ENCODE measurements at places on chromosomes 1 and 21.
A peak's percentile ranks its signal among the peaks of the same experiment; 100 is the strongest.

DNA sequence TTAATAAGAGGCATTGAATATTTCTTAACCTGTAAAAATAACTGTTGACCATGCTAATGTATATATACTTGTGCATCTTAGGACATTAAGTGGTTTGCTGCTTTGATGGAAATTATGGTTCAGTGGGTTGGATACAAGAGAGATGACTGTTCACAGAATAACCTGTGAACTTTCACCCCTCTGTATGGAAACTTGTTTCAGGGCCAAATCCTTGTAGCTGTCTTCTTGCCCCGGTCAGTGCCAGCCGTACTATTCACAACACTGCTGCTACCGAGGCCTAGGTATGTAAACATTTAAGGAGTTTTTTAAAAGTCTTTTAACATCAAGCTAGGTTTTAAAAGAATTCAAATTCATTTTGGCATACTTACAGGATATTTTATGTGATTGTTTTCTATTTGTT, 16.1 kb downstream of the DONSON start:
- DNase-seq, result no peak

GRCh38 chr1:238991765-238992495, 394.4 kb upstream of the CHRM3 start:
- no peak for DNase-seq

GRCh38 chr1:13760921-13761320, 60.9 kb downstream of the PRDM2 start:
- DNase-seq, result no peak

DNA sequence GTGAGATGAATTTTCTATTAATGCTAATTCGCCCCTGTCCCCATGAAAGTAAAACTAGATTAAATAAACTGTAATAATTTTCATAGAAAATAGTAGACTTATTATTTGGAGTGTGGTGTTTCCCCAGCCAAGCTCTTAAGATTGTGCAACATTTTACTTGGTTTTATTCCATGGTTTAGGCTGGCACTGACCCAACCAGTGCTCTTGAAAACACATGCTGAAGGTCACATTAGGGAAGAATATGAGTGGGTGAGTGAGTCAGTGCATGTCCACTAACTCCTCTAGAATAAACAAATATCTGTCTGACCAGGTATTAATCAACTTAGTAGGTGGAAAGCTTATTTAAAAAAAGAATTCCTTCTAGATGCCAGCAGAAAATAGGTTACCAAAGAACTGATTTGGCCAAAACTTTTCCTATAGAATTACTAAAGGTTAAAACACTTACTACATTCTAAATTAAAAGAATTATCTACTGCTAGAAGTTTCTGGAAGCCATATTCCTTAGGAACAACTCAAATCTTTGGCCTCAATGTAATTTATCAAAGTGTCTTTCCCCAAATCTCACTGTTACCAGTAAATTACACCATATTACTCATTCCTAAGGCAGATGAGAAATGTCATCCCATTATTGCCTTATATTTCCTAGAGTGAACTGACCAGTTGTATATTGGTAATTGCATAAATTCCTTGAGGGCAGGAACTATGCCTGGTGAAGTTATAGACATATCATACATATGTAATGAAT, 89.7 kb upstream of the RGS1 start:
- DNase-seq, result peak; percentile 41

DNA sequence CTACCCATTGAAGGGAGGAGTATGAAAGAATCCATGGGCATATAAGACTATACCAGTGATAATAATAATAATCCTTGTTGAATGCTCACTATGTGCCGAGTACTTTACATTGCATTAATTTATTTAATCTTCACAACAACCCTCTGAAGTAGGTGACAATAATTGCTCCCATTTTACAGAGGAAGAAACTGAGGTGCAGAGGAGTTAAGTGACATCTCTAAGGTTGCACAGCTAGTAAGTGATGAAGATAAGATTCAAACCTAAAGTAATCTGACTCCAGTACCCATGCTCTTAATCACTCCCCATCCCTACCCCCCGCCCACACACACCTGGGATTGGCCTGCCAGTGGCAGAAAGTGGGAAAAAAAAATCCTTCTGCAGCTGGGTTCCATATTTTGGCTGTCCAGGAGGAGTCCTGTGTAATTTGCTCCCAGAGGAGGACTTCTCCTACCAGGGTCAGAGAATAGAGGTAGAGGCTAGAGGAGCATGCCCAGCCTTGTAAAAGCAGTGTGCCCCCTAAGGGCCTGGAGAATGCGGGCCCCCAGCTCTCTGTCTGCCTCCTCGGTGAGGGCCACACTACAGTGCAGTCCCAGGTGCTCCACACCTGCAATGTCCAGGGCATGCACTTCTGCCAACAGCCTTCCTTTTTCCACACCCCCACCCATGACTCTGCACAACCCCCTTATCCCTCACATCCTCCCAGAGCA, 57.8 kb downstream of the TMEM53 start:
- DNase-seq, result no peak

DNA sequence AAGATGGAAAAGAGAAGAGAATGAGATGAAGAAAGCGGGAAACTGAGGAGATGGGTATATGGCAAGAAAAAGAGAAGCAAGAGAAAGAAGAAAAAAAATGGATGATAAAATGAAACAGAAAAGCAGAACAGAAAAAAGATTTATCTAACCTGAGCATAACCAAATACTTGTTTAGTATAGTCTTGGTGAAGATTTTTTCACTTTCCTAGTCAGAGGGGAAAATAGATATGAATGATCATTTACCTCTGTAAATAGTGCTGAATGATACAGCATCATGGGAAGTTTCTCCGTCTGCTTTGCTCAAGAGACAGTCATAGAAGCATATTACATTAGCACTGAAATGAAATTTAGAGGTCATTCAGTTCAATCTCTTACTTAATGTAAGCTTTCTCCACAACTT, 36.1 kb upstream of the PLPPR4 start:
- no peak for DNase-seq

- DNase-seq, result no peak
These were observed 37.0 kb upstream of the ATP2B4 start for GRCh38 chr1:203589595-203589994.

DNA sequence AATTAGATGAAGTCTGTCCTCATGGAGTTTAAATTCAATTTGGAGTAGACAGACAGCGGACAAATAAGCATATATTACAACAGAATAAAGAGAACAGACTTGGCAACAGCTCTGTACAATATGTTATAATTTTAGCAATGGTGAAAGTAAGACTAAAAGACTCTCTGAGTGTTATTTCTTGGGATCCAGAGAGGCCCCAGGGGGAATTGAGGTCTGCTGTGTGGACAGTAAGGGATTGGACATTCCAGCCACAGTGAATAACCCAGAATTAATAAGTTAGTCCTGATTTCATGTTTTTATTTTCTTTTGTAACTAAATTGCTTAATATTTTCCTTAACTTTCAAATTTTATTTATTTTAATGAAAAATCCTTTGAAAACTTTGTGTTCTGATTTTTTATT, 101.7 kb downstream of the PATJ start:
- no peak for DNase-seq

GRCh38 chr1:246004301-246004700, 502.8 kb downstream of the SMYD3 start:
- no peak for DNase-seq

DNA sequence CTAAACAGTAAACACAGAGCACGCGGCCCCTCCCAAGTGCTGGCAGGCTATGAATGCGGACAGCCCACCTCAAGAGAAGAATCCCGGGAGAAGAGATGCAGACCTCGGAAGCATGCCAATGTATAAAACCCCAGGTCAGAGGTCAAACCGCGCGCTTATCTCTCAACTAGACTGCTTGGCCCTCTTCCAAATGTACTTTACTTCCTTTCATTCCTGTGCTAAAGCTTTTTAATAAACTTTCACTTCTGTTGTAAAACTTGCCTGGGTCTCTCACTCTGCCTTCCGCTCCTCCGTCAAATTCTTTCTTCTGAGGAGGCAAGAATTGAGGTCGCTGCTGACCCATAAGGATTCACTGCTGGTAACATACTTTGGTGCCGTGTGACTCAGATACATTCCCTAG, 216.0 kb downstream of the S1PR1 start:
- DNase-seq, result no peak

GRCh38 chr21:46171996-46172862, 12.0 kb downstream of the SPATC1L start:
- DNase-seq, result no peak

DNA sequence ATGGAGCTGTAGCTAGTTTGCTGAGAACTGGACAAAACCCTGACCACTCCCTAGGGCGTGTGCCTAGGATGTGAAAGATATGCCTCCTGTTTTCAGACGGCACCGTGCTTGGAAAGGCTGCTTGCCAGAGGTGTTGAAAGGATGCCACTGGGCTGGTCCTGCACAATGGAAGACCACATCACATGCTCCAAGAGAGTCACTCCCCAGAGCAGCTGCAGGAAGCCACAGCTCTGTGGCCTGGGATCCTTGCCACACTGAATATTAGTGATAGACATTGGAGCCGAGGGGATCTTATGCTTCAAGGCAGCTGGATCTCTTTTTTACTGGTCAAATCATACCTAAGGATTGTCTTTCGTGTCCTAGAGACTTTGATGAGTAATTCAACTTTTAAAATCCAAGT, 6.6 kb upstream of the APP start:
- no peak for DNase-seq

DNA sequence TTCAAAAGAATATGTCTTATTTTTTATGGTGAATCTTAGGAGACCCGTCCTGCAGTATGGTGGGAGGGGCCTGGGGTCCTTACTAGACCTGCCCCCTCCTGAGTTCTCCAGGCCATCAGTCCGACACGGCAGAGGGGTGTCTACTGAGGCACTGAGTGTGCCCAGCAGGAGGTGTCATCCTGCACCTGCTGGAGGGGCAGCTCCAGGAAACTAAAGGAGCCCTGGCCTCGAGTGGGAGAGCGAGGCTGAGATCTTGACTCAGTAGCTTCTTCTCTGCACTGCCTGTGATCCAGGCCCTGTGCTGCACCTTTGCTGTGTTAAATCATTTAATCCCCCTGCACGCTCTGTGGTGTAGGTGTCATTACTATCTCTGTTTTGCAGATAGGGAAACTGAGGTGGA, 587.7 kb downstream of the PTPRU start:
- no peak for DNase-seq

GRCh38 chr1:68117416-68117815, 67.0 kb upstream of the DIRAS3 start:
- DNase-seq, result no peak

- no peak for DNase-seq
These were observed 13.8 kb upstream of the CNN3 start for GRCh38 chr1:94940738-94941137.

- DNase-seq, result no peak
These were observed 123.8 kb upstream of the LMO4 start for GRCh38 chr1:87204921-87205320.

DNA sequence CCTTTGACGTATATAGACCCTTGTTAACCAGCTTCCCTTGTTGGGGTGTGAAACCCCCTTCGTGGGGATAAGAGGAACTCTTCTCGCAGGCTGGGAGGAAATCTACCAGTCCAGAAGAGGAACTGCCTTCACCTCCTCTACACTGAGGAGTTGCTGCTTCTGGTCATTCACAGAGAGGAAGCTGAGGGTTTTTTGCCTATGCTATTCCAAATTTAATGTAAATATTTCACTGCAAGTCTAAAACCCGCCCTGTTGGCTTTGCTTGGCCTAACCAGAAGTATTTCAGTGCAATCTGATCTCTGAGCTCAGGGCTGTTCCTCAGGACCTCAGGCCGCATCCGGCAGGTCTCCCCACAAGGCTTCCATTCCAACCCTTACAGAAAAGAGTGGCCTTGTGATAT, 150.1 kb downstream of the HIVEP3 start:
- DNase-seq, result peak; percentile 19

GRCh38 chr1:41672173-41672572, 187.7 kb upstream of the EDN2 start:
- DNase-seq, result peak; percentile 80

DNA sequence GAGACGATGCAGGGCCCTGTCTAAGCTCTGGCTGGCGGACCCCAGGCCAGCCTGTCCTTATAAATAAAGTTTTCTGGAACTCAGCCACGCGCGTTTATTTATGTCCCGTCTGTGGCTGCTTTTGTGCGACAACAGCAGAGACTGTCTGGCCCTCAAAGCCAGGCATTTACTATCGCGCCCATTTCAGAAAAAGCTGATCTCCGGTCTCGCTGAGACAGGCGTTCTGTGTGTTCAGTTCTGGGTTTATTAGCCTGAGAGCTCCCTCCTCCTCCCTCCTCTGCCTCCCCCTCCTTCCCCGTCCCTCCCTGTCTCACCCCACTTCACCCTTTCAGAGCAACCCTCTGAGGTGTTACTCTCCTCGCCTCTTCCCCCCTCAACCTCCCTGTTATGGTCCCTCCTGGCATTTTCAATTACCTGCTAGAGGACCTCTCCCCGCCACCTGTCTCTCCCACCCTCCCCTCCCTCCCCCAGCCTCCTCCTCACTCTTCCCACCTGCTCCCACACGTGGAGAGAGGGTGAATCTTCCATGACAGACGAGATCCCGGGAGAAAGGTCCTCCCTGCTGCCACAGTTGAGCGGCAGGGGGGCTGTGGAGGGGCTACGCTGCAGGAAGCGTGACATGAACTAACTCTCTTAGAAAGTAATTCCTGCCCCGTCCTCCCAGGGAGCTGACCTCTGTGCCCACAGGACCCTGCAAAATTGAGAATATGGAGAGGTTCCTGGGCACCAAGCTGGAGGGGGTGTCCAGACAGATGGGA, 59.9 kb downstream of the SPSB1 start:
- no peak for DNase-seq

DNA sequence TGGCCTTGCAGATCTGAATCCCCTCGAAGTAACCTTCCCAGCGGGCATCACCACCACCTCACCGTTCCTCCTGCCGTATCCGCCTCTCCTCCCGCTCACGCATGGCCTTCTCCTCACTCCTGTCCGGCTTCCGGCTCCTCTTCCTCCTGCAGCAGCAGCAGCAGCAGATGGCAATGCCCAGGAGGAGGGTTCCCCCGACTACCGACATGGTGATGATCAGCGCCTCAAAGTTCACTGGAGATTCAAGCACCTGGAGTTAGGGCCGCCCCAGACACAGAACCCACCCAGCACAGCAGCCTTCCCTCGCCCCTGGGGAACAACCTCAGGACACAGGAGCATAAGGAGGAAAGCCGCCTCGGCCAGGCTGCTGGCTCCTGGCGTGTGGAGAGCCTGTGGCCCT, 17.4 kb downstream of the PTTG1IP start:
- DNase-seq, result no peak

GRCh38 chr1:3359756-3360440, 94.6 kb upstream of the ARHGEF16 start:
- DNase-seq, result no peak

GRCh38 chr1:2806591-2806990, 5.1 kb upstream of the TTC34 start:
- DNase-seq, result no peak

DNA sequence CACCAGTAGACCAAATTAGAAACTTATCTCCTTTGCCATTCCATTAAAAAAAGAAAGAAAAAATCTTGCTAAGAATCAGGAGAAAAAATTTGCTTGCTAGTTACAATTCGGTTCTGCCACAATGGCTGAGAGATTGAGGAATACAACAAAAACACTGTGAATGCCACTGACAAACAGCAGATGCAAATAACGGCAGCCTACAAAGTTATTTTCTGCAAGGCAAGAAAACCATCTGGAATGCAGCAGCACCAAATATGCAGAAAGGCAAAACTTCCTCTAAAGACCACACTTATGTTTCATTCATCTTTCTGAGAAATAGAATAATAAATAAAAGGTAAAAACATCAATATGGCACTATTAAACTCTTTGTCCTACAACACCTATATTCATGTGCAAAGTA, 75.7 kb downstream of the ENAH start:
- no peak for DNase-seq

GRCh38 chr21:35658242-35658641, 402.1 kb downstream of the SETD4 start:
- no peak for DNase-seq
